Stimulated activated CD4-positive, alpha-beta T cell treated with anti-CD3 and anti-CD28 coated beads, TNF-alpha, amount 100 ng/mL, for 48 hours (primary cell): ENCODE measurements at places on chromosomes 12 and 14.

DNA sequence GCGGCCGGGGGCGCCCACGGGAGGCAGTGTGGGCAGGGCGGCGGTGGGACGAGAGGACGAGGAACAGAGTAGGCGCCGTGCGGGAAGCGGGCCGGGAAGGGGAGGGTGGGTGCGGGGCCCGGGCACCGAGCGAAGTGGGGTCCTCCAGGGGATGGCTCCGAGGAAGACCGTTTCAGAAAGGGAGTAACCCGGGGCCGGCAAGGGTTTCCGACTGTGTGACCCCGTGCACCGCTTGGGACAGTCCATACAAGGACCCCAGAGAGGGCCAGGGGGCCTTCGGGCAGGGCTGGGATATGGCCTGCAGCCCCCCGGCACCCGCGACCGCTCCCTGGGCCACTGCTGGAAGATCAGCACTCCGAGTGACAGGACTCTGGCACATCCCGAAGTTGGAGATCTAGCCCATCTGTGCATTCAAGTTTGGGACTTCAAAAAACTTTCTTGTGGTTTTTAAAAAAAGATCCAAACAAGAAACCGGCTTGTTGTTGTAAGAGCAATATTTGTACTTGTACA is 448 bp downstream of the TSPAN9 start:
- DNase-seq = no peak

DNA sequence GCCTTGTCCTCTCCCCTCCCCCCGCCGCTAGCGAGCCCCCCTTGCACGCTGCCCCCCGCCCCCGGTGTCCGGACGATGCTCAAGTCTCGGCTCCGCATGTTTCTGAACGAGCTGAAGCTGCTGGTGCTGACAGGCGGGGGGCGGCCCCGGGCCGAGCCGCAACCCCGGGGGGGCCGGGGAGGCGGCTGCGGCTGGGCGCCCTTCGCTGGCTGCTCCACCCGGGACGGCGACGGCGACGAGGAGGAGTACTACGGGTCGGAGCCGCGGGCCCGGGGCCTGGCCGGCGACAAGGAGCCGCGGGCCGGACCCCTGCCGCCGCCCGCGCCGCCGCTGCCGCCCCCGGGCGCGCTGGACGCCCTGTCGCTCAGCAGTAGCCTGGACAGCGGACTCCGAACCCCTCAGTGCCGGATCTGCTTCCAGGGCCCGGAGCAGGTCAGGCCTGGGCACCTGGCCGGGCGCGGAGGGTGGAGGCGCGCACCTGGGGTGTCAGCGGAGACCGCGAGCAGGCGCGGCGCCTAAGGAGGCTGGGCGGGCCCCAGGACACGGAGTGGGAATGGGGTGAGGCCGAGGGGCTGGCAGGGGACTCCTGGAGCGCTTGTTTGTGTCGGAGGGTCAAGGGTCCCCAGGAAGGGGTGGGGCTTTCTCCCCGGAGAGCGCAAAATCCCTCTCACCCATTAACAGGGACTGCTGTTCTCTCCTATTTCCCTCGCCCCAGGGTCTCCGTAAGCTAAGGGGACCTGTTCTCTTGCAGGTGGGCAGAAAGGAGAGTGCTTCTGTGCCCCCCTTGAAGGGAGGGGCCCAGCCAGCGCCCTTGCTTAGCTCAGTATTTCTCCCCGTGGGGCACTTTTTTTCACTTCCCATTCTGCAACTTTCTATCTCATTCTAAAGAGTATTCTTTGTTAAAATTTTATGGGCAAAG is 810 bp downstream of the MARCHF9 start:
- no peak for DNase-seq

DNA sequence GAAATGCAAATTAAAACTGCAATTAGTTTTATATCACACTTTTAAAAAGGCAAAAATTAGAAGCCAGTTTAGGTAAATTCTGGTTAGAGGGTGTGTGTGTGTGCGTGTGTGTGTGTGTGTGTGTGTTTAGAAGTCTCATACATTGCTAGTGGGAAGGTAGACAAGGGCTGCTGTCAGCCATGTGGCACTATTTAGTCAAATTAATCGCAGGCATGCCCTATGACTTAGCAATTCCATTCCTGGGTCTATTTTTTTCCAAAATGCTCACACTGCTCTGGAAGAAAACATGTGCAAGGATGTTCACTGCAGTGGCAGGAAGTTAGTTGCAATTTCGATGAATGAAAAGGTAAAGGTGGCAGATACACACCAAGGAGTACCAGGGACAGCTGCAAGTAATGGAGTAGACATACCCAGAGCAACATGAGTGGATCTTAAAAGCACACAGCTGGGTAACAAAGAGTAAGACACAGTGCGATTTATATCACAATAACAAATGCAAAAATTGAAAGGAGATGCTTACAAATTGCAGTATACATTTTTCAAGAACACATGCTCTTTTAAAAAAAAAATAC is 11.6 kb downstream of the CAPZA3 start:
- DNase-seq = no peak

DNA sequence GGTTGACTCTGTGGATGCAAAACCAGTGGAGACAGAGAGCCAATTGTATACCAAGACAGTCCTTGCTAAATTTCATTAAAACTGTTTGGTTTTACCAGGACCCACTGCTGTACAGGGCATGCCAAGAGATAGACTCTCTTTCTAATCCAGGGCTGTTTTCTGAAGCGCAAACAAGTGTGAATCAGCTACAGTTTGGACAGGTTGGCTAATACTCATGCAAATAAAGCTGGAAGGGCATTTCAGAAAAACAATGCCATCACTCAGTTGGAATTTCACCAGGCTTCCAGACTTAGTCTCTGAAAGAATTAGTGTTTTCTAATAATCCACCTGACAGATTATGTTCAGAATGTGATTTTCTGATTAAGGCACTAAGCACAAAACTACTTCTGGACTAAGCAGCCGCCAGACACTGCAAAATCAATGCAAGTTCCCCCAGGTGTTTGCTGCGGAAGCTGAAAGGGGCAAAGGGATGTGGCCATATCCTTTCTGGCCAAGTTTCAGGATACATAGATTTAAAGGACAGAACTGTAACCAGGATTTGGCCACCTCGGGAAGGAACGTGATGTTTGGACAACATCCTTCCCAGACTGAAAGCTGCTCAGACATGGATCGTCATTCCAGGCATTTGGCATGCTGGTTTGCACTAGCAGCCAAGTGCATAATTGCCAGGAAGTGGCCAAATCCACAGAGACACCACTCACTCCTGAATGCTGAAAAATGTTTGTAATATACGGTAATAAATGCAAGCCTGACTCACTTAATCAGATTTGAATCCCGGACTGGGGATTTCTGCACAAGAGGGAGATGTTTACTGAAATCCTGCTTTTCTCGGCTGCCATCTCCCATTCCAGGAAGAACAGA is 32.0 kb upstream of the CDKN3 start:
- no peak for DNase-seq

- no peak for DNase-seq
These were observed 8.5 kb downstream of the BTG1 start for GRCh38 chr12:92136965-92137721.

DNA sequence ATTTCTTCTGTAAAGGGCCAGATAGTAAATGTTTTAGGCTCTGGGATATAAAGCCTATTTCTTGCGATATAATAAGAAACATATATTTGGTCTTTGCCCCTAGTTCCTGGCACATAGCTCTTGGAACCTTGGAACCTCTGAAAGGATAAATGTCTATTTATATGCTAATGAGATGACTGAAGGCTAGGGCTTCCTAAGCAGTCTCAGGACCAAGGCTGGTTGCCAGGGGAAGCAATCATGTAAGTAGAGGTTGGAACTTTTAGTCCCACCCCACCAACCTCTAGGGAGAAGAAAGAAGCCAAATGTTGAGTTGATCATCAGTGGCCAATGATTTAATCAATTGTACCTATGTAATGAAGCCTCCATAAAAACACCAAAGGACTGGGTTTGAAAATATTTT is 26.6 kb upstream of the NFYB start:
- no peak for DNase-seq

DNA sequence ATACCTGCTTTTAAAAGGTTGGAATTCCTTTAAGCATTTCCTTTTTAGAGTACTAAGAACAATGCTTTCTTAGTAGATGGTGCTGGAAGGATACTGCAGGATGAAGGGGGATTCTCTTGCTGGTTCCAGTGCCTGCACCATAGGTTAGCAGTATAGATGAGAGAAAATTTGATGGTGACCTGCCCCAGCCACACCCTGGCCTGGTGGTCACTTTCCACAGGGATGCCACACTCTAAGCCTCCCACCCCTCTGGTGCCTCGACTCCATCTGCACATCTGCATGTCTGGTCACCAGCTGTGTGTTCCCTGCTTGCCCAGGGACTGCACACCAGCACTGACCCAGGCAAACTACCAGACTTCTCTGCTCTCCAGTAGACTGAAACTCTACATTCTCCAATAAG is 19.1 kb downstream of the SLC2A3 start:
- no peak for DNase-seq

DNA sequence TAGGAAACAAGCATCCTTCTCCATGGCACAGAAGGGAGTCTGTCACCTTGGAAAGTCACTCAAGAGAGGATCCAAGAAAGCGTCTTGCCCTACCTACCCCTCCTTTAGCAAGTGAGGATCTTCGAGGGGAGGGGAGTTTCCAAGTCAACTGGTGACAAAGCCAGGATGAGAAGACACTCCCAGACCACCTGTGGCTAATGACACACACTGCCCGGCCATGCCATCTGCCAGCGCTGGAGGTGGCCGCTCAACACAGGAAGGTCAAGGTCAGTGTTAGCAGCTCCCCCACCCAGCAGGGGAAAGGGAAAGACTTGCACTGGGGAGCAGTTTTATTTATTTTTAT is 41.3 kb downstream of the ELK3 start:
- DNase-seq = no peak

DNA sequence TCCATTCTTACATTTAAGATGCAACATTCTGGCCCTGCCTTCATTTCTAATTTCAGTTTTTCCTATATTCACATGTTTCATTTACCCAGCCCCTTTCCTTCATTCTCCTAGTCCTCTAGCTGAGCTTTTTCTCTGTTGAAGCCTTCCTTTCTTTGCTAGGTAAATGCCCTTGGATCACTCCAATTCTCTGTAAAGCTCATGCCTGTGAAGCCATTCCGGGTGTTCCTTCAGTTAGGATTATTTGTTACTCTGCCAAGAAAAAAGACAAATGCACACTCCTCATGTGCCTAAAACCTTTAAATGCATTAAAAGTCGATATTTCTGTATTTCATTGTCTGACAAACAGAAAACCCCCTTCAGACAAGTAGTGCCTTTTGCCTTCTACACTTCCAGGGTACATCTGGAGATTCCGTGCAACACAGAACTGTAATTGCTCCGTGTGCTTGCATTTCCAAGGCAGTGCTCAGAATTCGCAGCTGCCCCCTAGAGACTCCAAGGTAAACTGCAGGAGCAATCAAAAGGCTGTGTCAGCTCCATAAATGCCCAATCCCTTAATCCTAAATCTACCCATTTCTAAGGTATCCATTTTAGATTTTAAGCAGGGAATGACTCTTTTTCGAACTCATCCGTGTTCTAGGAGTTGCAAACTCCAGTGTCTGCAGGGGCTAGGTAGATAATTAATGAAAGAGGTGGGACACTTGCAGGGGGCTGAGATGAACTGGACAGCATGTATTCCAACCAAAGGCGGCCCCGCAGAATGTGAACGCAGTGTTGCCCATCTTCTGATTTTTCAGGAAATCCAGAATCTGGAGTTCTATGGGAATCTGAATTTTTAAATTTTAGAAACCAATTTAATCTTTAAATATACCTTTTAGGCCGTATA is 320.2 kb downstream of the GRIN2B start:
- no peak for DNase-seq

GRCh38 chr12:77082021-77082420 is 16.7 kb upstream of the E2F7 start:
- no peak for DNase-seq
